ENCODE measurements at places on chromosomes 12 and 14.

DNA sequence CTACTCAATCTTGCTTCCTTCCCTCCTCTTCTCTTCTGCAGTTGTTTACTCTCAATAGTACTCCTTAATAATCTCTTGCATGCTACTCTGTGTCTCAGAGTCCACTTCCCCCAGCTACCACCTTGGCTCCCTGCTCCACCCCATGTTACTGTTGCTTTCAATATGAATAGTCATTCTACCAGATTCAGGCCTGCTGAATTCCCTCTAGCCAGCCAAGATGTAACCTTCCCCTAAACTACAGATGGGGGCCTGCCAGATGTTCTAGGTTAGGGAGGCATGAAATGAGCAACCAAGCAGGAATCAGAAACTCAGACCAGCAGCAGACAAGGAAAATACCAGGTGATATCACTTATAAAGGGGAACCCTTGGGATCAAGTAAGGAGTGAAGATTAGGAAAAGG lies 392.1 kb upstream of the DDHD1 start:
- no peak for DNase-seq
- no peaks in the 10 kb centered on the region for H3K36me3 ChIP-seq
- no peaks in the 10 kb centered on the region for H3K4me1 ChIP-seq
- no peaks in the 10 kb centered on the region for H3K27me3 ChIP-seq

DNA sequence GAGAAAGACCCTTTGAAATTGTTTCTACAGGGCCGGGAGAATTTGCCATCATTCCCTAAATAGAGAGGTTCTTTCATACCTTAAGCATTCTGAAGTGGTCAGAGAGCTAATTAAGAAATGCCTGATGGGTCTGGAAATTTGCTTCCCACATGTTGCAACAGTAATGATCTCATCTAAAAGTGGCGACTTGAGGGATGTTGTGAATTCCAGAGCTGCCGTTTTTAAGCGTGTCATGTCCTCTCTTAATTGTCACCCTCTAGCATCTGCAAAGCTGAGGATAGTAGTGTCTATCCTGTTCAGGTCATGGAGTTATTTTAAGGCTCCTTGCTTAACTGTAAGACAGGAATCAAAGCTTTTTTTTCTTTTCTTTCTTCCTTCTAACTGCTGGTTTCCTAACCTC lies 60.4 kb downstream of the FOS start:
- no peaks in the 10 kb centered on the region for H3K27me3 ChIP-seq
- H3K27ac ChIP-seq: no peak overlapping the region
- DNase-seq: no peak

GRCh38 chr12:93740751-93741150 lies 63.6 kb downstream of the CRADD start:
- no peak for DNase-seq
- peak overlapping the region; percentile 95 for H3K27ac ChIP-seq
- peaks cover 23% of the 10 kb centered on the region for H3K4me1 ChIP-seq

GRCh38 chr12:57868221-57868620 lies 21.7 kb upstream of the CTDSP2 start:
- no peaks in the 10 kb centered on the region for H3K36me3 ChIP-seq
- H3K4me3 ChIP-seq: no peak overlapping the region
- peak overlapping the region; percentile 51 for H3K27ac ChIP-seq
- no peaks in the 10 kb centered on the region for H3K27me3 ChIP-seq
- H3K4me1 ChIP-seq: peaks cover 14% of the 10 kb centered on the region
- no peak for DNase-seq

GRCh38 chr12:61213646-61214045 lies 1046.6 kb upstream of the USP15 start:
- H3K27me3 ChIP-seq: no peaks in the 10 kb centered on the region
- H3K4me1 ChIP-seq: no peaks in the 10 kb centered on the region
- no peak overlapping the region for H3K4me3 ChIP-seq

DNA sequence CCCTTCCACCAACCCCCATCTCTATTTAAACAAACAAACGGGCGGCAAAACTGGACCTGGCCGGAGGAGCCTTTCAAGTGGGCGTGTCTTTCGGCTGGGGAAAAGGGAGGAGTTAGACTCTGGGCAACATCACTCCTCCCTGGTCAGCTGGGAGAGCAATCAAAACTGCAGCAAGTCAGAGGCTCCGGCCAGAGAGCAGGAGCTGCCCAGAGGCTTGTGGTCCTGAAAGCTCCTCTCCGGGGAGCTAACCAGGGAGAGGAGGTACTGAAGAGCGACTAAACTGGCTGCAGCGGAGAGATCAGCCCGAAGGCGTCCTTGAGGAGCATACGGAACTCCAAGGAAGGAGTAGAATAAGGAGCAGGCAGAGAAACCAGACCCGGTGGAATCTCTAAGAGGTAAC lies at the start of gene NEUROD4:
Gene NEUROD4 (plus strand): TSS at position 191 of the 400 bp plus-strand sequence. CDS start 6,466 bp downstream, outside the sequence.
- no peaks in the 10 kb centered on the region for H3K4me1 ChIP-seq
- peak; percentile 78 for DNase-seq
- no peaks in the 10 kb centered on the region for H3K36me3 ChIP-seq
- peaks cover 20% of the 10 kb centered on the region for H3K27me3 ChIP-seq
- H3K4me3 ChIP-seq: no peak within 1 kb of the TSS
- no peak within 1 kb of the TSS for H3K27ac ChIP-seq

GRCh38 chr14:59060841-59061240 lies 127.6 kb upstream of the DAAM1 start:
- no peaks in the 10 kb centered on the region for H3K36me3 ChIP-seq
- no peak overlapping the region for H3K27ac ChIP-seq
- H3K4me3 ChIP-seq: no peak overlapping the region

DNA sequence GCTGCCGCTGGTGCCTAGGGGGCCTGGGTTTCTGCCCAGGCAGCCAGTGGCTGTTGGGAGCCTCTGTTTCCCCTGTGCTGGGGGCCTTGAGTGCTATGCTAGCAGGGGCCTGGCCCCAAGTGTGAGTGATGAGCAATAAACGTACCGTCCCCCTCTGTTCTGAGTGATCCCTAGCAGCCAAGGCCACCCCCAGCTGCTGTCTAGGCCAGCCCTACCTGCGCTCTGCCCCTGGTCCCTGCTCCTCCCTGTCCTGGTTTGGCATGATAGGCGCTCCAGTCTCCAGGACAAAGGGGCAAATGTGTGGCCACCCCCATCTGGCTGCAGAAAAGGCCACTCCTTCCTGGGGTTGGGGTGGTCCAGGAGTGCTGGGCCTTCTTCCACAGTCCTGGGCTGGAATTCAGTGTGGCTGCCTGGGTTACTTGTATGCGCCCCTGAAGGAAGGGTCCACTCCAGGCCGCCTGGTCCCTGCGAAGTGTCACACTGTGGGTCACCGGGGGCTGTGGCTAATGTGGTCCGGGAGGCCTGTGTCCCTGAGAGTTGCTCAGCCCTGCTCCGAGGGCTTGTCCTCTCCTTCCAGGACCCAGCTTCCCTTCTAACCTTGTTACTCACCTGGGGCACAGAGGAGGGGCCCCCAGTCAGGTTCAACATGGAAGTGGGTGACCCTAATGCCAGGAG lies 7.0 kb downstream of the TRMT61A start:
- DNase-seq: no peak
- no peak overlapping the region for H3K4me3 ChIP-seq
- peaks cover 24% of the 10 kb centered on the region for H3K36me3 ChIP-seq
- peaks cover 24% of the 10 kb centered on the region for H3K4me1 ChIP-seq
- no peak overlapping the region for H3K27ac ChIP-seq

DNA sequence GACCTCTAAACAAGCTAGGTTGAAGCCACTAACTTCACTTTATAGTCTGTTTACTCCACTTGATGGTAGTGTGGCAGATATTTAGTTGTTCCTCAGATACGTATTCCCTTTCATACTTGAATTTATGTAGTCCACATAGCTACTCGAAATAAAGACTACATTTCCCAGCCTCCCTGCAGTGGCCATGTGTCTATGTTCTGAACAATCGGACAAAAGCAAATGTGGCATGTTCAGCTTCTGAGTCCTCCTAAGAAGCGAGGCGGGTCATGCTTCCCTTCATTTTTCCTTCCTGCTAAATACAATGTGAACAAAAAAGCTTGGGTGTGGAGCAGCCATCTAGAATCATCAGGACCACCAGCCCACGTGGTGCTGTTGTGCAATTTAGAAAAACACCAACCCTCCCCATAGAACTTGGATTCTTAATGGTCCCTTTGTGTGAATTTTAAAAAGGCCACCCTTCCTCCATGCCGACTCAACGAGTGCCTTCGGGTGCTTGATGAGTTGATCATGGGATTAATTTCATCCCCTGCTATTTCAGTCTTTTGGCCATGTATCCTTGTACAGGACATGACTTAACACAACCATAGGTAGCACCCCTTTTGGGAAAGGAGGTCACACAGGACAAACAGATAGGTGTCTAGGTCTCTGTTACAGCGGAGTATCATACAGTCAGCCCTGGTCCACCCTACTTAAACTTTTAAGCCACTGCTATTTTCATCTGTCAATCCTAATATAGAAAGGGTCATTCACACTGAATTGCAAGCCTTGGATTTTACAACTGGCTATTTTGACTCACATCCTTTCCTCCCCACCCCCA lies 60.7 kb downstream of the ZFC3H1 start:
- no peak overlapping the region for H3K27ac ChIP-seq
- H3K27me3 ChIP-seq: no peaks in the 10 kb centered on the region
- no peak for DNase-seq
- peaks cover 19% of the 10 kb centered on the region for H3K36me3 ChIP-seq
- no peak overlapping the region for H3K4me3 ChIP-seq

- no peaks in the 10 kb centered on the region for H3K4me1 ChIP-seq
- H3K36me3 ChIP-seq: no peaks in the 10 kb centered on the region
- H3K4me3 ChIP-seq: no peak overlapping the region
- no peak overlapping the region for H3K27ac ChIP-seq
- DNase-seq: no peak
Observed at GRCh38 chr12:5030066-5030465, 13.6 kb upstream of the KCNA5 start.

- no peaks in the 10 kb centered on the region for H3K27me3 ChIP-seq
- H3K27ac ChIP-seq: no peak overlapping the region
- H3K4me3 ChIP-seq: no peak overlapping the region
- no peaks in the 10 kb centered on the region for H3K36me3 ChIP-seq
- no peak for DNase-seq
Observed at GRCh38 chr12:21413369-21414277, 23.8 kb upstream of the PYROXD1 start.

- no peak overlapping the region for H3K4me3 ChIP-seq
- DNase-seq: no peak
- H3K4me1 ChIP-seq: no peaks in the 10 kb centered on the region
- H3K36me3 ChIP-seq: no peaks in the 10 kb centered on the region
Observed at GRCh38 chr12:131704509-131704908, 6.4 kb upstream of the SFSWAP start.

DNA sequence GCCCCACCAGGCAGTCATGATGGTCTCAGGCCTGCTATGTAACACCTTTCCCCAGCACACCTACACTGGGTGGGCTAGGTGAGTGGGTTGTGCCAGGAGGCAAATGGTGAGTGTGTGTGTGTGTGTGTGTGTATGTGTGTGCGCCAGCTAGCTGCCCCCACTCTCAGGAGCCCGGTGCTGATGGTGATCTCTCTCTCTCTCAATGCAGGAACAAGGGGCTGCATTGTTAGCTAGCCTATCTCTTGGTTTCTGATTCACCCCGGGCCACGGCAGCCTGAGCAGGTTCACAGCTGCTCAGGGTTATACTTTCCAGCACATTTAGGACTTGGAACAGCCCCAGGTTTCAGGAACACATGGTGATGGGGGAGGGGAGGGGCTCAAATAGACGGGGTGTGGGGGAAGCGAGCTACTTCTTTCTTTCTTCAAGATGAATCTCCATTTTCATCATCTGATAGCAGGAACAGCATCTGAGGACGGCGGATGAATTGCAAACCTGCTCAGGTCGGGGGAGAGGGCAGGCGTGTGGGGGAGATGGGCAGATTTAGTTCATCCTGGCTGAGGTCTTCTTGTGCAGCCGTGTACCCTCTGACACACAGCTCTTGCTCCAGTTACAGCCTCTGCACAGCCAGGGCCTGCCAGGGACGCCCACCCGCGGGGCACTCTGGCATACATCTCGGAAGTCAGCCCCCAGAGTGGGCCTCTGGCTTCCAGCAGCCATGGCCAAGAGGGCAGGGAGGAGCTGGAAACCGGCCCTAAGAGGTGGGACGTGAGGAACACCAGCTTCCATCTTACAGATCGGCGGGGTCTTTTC lies 137.6 kb downstream of the ZFP36L1 start:
- no peak overlapping the region for H3K4me3 ChIP-seq
- DNase-seq: no peak
- peaks cover 18% of the 10 kb centered on the region for H3K4me1 ChIP-seq
- no peak overlapping the region for H3K27ac ChIP-seq
- no peaks in the 10 kb centered on the region for H3K27me3 ChIP-seq

DNA sequence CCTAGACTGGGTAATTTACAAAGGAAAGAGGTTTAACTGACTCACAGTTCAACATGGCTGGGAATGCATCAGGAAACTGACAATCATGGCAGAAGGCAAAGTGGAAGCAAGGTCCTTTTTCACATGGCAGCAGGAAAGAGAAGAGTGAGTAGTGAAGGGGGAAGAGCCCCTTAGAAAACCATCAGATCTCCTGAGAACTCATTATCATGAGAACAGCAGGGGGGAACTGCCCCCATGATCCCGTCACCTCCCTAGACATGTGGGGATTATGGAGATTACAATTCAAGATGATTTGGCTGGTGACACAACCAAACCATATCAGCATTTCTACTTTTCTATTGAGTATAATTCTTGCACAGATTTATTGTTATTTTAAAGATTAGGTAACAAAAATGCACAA lies 822.1 kb upstream of the FLRT2 start:
- no peaks in the 10 kb centered on the region for H3K27me3 ChIP-seq
- no peaks in the 10 kb centered on the region for H3K4me1 ChIP-seq
- H3K4me3 ChIP-seq: no peak overlapping the region
- DNase-seq: no peak
- H3K36me3 ChIP-seq: no peaks in the 10 kb centered on the region

DNA sequence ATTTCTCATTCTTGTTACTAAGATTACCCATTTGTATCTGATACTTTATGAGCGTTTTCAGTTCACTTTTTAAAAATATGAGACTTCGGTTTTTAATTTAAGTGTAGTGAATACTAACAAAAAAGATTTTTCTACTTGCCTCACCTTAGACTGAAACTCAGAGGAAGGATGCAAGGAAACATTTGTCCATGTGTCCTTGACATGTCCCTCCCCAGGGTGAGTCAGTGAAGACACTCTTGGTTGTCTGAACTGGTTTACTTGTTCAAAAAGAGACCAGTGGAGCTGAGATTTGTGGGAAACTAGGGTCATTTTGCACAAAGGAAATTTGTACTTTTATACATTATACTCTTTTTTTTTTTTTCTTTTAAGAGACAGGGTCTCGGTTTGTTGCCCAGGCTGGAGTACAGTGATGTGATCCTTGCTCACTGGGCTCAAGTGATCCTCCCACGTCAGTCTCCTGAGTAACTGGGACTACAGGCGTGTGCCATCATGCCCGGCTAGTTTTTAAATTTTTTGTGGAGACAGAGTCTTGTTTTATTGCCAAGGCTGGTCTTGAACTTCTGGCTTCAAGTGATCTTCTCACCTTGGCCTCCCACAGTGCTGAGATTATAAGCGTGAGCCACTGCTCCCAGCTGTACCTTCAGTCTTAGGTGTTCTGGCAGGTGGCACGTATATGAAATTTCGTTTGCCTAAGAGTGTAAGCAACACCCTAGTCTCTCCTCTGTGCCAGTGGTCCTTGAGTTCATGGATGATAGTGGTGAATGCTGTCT lies 56.7 kb downstream of the PPFIBP1 start:
- H3K27ac ChIP-seq: no peak overlapping the region
- H3K4me3 ChIP-seq: no peak overlapping the region
- no peaks in the 10 kb centered on the region for H3K36me3 ChIP-seq

Data from upper lobe of right lung (tissue), 1 donor.